Hypothalamus (tissue), 51 donors: ENCODE measurements at places on chromosomes 3 and 15.

- no peak for DNase-seq
Observed at GRCh38 chr3:54213907-54214306, 91.6 kb downstream of the CACNA2D3 start.

DNA sequence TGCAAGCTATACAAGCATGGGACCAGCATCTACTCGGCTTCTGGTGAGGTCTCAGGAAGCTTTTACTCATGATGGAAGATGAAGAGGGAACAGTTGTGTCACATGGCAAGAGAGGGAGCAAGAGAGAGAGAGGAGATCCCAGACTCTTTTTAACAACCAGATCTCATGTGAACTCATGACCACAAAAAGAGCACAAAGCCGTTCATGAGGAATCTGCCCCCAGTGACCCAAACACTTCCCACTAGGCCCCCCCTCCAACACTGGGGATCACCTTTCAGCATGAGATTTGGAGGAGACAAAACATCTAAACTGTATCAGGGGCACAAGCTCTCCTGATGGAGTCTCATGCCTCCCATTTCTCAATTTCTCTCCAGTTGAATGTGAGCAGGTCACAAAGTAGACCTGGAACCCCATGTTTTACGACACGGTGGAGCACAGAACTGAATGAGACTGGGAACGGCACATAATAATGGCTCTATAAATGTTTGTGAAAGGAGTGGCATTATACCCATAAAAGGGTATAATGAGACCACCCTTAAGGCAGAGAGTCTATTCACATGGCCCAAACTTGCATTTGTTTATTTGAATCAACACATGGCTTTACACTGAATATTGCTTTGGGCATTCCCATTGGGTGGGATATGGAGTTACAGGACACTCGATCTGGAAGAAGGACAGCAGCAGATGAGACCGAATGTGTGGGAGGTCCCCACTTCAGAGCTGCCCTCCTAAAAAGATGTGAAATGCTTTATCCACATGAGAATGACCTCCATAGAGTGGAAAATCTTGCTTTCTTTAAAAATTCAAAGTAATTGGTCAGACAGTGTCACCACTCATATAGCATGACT lies 38.8 kb downstream of the IL16 start:
- no peak for DNase-seq

GRCh38 chr3:12185172-12185710 lies 26.5 kb upstream of the TIMP4 start:
- no peak for DNase-seq

DNA sequence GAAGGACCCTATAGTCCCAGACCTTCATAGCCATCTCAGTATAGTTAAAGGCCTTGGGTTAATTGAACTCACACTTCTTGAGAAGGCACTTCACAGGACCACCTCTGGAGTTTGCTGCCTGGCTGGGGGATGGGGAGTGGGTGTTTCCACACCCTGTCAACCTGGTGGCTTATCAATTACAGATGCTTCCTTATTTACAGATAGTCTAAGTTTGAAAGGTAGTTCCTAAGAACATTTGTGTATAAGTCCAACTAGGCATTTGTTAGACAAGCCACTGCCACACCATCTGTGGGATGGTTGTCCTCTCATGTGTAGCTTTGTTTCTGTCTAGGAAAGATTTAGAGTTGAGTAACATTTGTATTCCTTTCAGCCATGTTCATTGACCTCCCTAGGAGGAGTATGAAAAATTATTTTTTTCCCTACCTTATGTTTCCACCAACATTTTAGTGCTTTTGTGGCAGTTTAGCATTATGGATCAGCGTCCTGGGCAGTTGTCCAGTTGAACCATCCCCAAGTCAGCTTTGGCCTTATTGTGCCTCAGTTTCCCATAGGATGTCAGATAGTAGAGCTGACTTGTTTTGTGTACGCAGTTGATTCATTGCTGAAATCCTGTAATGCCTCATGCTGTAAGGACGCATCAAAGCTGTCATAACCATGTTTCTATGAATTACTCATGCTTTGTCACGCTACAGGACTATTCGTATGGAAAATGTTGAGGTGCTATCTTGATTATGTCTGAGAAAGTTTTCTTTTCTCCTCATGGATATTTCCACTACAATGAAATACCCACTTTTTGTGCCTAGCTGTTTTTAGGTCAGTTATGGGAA lies 21.2 kb upstream of the SIAH2 start:
- DNase-seq, result no peak

- DNase-seq, result no peak
Observed at GRCh38 chr3:150142936-150143335, 172.2 kb upstream of the PFN2 start.

- DNase-seq, result no peak
Observed at GRCh38 chr3:177069514-177070329, 127.6 kb downstream of the TBL1XR1 start.

DNA sequence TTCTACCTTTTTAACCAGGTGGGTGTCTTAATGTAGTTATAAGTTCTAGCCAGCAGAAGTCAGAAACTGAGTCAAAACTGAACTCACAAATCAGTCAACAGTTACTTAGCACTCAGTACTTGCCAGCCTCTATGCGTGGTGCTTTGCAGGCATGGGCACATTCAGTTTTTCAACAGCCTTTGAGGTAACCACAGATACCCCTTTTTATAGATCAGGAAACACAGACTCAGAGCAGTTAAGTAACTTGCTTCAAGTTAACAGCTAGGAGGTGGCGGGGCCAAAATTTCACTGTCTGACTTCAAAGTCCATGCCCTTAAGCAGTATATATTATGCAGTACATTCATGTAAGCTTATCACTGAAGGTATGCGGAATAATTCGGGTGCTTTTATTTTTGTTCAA lies 139.4 kb downstream of the FHIT start:
- no peak for DNase-seq

DNA sequence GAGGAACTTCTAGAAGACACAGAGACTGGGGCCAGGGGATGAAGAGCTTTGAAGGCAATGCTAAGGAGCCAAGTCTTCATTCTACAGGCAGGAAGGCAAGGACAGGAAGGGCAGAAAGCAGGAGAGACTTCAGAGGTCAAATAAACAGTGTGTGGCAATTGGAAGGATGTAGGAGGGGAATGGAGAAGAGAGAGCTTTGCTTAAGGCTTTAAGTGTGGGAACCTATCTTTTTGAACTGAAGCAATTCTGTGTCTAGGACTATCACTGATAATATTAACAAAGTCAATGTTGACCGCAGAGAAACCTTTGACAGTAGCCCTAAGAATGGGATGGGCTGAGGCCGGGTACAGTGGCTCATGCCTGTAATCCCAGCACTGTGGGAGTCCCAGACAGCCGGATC lies 325.0 kb downstream of the FOXP1 start:
- no peak for DNase-seq

- no peak for DNase-seq
Observed at GRCh38 chr3:12423918-12424630, 60.2 kb upstream of the TSEN2 start.

GRCh38 chr15:66046751-66047150 lies 177.5 kb downstream of the RAB11A start:
- DNase-seq, result no peak

DNA sequence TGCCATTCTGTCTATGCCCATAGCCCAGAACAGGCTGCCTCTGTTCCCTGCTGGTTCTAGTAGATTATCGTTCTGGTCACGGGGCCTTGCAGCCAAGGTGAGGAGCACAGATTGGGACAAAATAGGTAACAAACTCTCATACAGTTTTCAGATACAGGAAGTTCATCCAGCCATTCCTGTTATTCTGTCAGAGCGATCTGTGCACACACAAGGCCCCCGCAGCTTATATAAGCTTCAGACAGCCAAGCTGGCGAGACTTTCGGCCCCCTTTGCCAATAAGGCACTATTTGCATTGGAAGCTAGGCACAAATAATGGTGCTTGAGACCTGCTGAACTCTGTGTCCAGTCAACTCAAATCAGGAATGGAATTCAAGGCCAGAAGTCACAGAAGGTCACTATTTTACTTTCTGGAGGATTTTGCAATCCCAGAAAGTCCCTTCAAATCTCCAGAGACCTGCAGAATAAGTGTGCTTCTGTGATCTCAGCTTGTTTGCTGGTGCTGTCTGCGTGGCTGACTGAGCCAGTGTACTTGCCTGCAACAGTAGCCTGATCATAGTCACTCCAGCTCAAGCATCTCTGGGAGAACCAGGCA lies 69.4 kb downstream of the BFSP2 start:
- DNase-seq, result no peak

DNA sequence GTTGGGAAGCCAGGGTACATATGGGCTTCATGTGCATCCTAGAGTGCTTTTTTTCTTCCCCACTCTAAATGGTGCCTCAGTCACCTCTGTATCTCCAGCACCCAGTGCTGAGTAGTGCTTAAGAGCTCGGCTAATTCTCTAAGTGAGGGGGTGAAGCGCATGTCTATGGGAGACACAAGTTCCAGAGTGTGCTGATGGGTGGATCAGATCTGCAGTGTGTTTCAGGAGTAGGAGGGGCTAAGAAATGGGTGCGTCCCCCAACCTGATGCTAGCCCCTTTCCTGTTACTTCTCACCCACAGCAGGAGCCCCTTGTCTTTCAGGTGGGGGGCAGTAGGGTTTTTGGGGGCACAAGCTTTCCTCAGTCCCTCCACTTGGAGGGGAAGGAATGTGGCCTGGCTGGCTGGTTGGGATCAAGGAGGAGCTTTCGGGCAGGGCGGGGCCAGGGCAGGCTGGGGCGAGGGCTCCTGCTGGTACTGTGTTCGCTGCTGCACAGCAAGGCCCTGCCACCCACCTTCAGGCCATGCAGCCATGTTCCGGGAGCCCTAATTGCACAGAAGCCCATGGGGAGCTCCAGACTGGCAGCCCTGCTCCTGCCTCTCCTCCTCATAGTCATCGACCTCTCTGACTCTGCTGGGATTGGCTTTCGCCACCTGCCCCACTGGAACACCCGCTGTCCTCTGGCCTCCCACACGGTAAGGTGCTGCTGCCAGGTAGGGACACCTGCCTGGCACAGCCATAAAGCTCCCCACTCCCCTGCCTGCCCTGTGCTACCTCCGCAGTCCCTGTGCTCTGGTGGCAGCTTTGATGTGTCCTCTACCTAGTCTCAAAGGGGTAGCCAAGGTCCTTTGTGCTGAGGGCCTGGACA lies at the start of gene IL17RE:
TSS of gene IL17RE (plus strand) at position 477 of the 866 bp plus-strand sequence. CDS start at position 562, 85 bp downstream.
- DNase-seq, result no peak

- no peak for DNase-seq
Observed at GRCh38 chr15:68556139-68556990, 22.4 kb upstream of the CORO2B start.

GRCh38 chr15:59998305-59998949 lies 5.7 kb upstream of the FOXB1 start:
- DNase-seq, result no peak

DNA sequence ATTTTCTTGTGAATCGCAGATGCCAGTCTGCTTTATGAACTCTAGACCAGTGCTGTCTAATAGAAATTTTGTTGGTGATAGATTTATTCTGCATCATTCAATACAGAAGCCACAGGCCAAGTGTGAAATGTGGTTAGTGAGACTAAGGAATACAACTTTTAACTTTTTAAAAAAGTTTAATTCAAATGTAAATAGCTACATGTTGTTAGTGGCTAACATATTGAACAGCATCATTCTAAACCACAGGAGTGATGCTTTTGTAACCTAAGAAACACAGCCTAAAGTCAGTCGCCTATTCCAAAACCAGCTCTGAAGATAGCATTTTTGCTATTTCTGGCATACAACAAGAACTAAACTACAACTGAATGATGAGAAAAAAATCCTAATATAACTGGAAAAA lies 164.8 kb upstream of the CBLB start:
- no peak for DNase-seq

DNA sequence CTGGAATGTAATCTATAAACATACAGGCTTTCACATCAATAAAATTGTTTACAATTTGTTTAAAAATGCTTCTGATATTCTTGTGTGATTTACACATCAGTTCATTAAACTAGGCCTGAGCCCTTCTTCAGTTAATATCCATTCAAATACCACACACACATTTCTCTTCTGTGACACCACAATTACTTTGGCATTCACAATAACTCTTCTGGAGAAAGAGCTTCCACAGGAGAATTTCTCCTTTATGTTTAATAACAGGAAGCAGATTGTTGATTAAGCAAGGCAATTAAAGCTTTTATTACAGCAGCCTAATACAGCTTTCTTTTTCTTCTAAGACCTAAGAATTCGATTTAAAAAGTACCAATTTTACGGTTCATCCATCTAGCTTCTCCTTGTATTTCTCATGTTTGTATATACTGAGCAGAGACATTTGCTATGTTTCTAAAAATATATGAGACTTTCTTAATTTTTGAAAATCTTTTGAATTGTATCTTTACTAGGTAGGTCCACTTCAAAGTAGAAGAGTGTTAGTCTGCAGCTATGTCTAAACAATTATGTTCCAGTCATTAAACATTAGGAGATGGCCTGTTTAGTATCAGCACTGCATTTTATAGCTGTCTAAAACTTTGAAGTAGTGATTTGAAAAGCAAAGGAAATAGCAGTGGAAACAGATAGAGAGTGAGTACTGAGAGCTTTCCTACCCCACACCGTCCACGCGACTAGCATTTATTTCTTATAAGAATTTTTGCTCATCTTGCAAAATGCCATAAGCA lies 511.1 kb upstream of the UBE2E2 start:
- DNase-seq, result no peak

- no peak for DNase-seq
Observed at GRCh38 chr3:42529468-42529867, 27.0 kb downstream of the VIPR1 start.

- DNase-seq, result no peak
Observed at GRCh38 chr15:64837502-64837901, 4.2 kb upstream of the PLEKHO2 start.

DNA sequence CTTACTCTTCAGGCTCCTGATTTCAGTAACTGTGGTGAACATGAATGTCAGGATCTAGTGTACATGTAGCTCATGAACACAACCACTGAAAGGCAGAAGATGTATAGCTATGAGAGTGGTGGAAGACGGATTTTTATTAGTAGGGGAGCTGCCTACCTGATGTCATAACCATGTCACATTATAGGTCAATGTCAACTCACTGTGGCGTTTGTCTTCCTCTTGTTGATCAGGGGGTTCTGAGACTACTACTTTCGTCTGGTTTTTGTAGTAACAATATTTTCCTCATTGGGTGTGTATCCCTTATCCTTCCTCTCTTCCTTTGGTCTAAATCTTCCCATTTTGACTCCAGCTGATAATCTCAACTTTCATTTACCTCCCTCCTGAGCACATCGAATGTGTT lies 7.3 kb downstream of the UNC13C start:
- no peak for DNase-seq

- DNase-seq, result no peak
Observed at GRCh38 chr15:59538494-59538893, 73.1 kb upstream of the GCNT3 start.

GRCh38 chr15:92667970-92668485 lies 12.5 kb upstream of the FAM174B start:
- DNase-seq, result no peak

DNA sequence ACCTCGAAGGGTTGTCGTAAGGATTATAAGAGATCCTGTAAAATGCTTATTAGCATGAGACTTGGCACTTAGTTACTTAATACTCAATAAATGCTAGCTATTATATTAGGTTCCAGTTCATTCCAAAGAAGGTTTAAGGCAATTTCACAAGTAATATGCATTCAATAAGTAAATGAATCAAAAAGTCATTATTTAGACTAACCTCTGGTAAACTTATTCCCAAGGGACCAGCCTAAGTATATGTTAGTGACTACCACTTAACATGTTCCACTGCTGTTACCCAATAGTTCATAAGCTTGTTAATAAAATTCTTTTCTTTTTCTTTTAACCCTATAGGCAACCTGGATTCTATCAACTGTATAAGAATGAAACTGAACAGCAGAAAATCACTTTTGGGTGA lies 5.1 kb downstream of the PDCD10 start:
- DNase-seq, result no peak
